Stimulated activated CD4-positive, alpha-beta T cell treated with anti-CD3 and anti-CD28 coated beads, Interleukin-2, amount 100 ng/mL, for 48 hours (primary cell): ENCODE measurements at places on chromosomes 2 and 18.

GRCh38 chr18:57772387-57772799 lies 30.7 kb downstream of the ATP8B1 start:
- DNase-seq = no peak

DNA sequence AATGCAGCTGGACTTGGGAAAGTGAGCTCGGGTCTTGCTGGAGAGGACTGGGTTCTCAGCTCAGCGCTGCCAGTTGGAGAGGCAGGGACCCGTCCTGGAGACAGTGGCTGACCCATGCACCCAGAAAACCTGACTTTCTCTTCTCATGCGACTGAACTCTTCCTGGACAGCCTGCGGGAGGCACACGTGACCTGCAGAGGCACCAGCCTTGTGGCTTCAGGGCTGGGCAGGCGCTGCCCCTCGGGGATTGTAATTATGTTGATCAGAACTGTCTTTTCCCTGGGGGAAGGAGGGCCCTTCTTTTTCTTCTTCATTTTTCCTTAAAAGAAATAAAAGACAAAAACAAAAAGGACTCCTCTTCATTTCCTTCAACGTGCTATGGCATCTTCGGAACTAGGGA lies 198.1 kb downstream of the VAPA start:
- no peak for DNase-seq

DNA sequence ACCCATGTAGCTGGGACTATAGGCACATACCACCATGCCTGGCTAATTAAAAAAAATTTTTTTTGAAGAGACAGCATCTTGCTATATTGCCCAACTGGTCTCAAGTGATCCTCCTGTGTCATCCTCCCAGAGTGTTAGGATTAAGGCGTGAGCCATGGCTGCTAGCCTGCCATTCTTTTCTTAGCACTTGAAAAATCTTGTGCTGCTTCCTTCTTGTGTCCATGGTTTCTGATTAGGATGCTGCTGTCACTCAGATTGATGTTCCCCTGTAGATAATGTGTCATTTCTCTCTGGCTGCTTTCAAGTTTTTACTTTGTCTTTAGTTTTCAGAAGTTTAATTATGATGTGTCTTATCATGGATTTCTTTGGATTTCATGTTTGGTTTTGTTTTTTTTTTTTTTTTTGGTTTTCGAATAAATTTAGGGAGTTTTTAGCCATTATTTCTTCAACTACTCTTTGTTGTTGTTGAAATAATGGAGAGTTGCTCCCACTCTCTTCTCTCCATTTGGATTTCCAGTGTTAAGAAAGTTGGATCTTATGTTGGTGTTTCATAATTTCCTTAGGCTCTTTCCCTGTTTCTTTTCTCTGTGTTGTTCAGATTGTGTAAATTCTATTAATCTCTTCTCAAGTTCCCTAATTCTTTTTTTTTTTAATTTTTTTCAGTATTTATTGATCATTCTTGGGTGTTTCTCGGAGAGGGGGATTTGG lies 2.5 kb downstream of the ATP9B start:
- DNase-seq = no peak

- no peak for DNase-seq
Observed at GRCh38 chr18:63267975-63268721, 51.4 kb downstream of the BCL2 start.

DNA sequence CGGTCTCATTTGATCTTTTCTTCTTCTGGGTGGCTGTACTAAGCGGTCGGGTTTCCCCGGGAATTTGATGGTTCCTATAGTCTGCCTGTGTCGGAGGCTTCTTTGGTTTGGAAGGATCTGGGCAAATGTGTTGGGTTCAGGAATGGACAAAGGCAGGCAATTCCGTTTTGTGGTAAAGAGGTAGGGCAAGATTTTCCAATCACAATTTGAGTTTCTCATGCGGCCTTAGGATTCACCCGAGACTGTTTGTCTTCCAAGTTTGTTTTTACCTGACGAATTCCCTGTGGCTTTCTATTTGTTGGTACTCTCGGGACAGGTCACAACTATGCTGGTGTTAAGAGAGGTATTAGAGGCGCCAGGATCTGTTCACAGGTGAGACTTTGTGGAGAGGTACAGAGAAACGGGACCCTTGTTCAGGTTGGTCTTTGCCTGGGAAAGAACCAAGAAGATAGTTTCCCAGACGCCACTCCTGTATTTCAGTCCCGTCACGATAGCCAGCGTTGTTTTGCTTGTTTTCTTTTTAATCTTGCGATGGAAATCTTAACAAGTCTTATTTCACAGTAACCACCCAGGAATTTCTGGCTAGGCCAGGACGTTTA lies 3.0 kb downstream of the SP5 start:
- no peak for DNase-seq

DNA sequence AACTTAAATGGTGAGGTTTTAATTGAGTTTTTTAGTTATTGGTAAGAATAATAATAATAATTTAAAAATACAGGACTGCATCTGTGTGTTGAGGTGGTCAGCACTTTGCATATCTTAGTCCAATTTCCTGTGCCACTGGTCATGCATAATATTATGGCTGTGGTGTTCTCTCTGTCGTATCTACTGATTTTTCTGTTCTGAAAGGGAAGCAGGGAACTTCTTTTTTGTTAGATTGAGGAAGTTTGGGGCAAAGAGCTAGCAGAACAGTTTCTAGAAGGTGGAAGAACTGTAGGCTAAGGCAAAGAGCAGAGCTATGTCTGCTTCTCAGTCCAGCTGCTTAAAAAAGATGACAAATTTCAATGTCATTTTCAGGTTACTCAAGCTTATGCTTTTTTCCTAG lies 74.3 kb downstream of the XRCC5 start:
- no peak for DNase-seq

GRCh38 chr2:44459739-44460138 lies 98.0 kb downstream of the CAMKMT start:
- no peak for DNase-seq

GRCh38 chr18:37393945-37394609 lies 171.5 kb downstream of the CELF4 start:
- no peak for DNase-seq

DNA sequence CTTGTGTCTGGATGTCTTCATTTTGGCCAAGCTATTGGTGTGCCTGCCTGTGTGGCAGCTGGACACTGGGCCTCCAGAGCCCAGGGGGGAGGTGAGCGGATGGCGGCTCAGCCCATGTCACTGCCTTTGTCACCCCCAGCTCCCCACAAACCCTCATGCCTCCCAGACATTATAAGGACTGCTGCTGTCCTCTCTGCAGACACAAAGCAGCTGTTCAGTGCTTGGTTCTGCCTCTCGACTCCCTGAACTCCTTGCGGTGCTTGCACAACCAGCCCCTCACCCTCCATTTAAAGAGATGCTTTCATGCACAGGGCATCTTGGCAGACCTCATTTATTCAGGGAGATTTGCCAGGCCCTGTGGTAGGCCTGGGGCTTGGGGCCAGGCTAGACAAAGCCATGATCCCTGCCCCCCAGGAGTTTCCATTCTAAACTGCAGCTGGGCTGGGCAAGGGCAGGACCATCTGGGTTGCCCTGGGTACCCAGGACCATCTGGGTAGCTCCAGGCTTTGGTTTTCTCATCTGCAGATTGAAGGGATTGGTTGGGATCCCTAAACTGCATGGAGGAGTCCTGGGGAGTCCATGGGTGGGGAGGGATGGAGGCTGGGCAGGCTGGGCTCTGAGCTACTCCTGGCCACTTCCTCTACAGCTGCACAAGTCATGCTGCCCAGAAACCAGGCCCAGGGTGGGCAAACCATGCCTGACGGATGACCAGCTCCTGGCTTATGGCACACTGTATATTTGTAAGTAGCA lies 168.5 kb downstream of the CELF4 start:
- DNase-seq = no peak
